ENCODE measurements at places on chromosomes 1 and 21.

- DNase-seq, result no peak
These were observed 52.8 kb upstream of the ACADM start for GRCh38 chr1:75671708-75672107.

GRCh38 chr1:208233546-208233945 lies 10.6 kb downstream of the PLXNA2 start:
- peak; percentile 92 for DNase-seq

- no peak for DNase-seq
These were observed 33.5 kb upstream of the DPT start for GRCh38 chr1:168762473-168762872.

GRCh38 chr1:31199236-31199790 lies 40.4 kb downstream of the NKAIN1 start:
- no peak for DNase-seq

DNA sequence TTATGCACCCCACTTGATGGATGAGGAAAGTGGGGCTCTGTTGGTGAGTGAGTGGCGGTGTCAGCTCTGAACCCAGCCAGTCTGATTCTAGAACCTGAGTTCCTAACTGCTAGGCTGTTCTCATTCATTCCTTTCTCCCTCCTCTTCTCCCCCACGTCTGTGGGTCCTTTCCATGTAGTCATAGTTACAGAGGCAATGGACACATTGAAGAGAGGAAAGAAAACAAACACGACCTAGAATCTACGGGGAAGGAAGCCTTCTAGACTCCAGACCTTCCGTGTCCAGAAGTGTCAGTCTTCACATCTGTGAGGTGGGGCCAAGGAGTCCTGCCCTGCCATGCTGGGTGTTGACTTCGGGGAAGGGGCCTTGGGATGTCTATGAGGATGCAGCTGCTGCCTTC lies 115.8 kb upstream of the WNT4 start:
- DNase-seq, result no peak

GRCh38 chr1:54967372-54967771 lies 13.1 kb upstream of the TMEM61 start:
- peak; percentile 31 for DNase-seq

- no peak for DNase-seq
These were observed 30.0 kb upstream of the RALGPS2 start for GRCh38 chr1:178694923-178695525.

DNA sequence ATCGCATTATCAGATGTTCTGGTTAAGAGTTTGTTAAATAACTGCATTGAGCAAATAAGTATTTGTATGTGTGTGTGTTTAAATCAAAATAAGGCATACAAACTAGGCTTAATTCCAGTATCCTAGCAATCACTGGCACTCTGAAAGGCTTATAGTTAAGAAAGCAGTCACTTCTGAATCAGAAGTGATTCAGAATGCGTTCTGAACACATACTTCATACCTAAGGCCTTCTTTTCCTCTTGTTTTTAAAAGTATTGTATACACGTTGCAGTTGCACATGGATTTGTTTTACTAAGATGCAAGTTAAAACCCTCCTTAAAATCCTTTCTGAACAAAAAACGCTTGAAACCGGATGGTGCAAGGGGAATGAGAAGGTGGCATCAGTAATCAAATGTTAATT lies 238.4 kb upstream of the DMRTA2 start:
- DNase-seq, result no peak

- DNase-seq, result no peak
These were observed 284.3 kb upstream of the NR5A2 start for GRCh38 chr1:199743227-199743626.

DNA sequence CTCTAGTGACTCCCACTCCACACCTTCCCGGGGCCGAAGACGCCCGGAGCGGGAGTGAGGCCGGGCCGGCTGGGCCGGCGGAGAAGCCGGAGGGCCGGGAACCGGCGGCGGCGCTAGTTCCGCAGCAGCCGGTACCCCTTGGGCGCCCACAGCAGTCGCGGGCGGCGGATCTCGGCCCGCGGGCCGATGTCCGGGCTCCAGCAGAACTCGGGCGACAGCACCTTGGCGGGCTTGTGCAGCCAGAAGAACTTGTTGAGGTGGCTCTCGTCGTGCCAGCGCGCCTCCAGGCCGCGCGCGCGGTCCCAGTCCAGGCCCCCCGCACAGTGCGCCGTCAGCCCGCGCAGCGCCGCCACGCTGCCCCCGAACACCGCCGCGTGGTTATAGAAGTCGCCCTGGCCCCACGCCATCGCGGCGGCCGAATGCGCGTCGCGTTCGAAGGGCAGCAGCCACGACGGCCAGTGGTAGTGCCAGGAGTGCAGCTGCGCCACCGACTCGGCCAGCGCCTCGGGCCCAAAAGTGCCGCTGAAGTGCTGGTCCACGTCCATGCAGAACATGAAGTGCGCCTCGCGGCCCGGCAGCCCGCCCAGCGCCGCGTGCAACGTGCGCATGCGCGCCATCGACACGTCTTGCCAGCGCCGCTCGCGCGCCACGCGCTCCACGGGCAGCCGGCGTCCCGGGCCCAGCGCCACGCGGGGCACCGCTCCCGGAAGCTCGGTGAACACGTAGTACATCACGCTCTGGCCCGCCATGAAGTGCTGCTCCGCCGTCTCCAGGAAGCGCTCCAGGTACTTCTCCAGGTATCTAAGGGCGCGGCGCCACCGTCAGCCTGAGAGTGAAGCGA lies 14.0 kb downstream of the A3GALT2 start:
- DNase-seq, result no peak

DNA sequence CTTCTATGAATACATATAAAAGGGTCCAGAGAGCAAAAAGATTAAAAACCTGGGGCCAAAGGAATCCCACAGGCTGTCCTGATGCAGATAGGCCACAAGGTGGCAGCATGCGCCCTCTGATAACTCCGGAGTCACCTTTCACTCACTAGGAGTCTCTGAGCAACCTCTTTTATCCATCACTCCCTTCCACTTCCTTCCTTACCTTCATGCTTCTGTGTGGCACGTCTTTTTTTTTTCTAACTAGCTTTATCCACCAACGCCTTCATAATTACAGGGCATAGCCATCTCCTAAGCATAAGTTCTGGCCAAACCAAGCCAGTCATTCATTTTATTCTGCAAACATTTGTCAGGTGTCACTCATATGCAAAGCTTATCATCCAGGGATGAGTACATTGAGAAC lies 3.9 kb upstream of the PGLYRP4 start:
- peak; percentile 68 for DNase-seq

DNA sequence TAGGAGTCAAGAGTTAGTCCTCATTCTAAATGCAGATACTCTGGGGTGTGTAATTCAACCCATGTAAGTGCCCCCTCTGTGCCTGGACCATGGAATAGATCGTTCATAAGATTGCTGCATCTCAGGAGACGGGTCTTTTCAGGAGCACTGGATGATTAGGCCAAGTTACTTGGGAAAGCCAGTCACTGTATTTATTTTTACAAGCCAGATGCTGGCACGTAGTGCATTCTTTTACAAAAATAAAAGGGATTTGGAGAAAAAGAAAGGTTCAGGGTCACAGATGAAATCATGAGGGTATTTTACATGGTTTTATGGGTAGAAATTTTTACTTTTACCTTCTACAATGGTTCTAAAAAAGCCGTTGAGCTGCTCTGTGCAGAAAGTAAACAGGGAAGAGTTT lies 102.6 kb upstream of the UBE2U start:
- no peak for DNase-seq

DNA sequence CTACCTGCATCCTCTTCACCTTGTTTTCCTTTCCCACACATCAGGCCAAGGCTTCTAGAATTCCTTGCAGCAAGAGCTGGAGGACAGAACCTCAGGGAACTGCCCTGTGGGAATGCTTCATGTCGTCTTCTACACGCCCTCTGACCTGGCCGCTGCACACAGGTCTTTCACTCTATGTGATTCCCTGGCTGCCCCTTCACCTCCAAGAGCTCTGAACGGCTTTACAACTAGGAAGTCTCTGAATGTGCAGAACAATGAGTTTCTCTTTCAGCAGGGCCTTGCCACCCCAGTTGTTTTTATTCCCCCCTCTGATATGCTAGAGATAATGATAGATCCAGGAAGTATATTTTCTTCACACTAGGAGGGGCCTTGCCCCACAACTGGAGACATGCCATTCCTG lies 142.6 kb downstream of the CLIC6 start:
- DNase-seq, result no peak

DNA sequence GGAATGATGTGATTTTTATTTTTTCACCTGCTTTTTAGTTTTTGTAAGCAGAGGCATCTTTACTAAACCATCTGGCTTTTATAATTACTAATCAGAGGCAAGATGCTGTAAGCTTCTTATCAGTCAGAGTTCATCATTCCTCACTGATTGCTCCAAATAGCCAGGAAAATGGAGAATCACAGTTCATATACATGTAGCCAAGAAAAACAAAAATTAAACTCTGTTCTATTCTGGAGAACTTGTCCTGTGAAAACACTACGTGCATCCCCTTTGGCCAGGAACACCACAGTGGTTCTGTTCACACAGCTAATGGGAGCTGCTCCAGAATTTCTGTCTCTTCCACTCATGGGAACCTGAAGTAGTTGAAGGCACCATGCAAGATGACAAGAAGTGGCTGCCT lies 725.5 kb upstream of the CHRM3 start:
- DNase-seq, result no peak

GRCh38 chr1:11080931-11081330 lies 18.7 kb downstream of the EXOSC10 start:
- no peak for DNase-seq

GRCh38 chr21:45873866-45874265 lies 107.7 kb upstream of the COL6A1 start:
- DNase-seq, result no peak

DNA sequence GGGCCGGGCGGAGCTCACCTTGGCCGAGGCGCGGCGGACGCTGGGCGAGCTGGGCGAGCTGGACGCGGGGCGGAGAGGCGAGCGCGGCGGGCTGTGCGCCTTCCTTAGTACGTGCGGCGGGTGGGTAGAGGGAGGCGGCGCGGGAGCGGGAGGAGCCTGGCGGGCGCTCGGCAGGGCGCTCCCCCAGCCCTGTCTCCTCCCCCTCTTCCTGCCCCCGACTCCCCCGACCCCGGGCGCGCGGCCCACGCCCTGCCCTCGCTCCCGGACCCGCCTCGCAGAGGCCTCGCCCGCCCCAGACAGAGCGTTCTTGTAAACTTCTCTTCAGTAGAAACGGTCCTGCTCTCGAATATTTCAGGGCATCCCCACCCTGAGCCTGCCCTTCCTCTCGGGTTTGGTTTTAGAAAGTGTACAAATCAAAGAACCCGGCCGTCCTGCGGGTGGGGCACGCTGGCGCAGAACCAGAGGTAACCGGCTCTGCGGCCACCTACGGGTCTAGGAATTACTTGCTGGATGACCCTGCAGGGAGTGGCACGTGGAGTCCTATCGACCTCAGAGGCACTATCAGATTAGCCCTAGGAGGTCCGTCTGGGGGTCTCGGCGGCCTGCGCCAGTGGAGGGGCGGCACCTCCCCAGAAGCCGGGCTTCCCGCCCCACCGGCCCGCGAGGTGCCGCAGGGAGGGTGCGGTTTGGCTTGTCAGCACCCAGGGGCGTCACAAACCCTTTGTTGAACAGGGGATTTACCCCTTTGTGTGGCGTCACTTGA lies at the start of gene S100A10:
Gene S100A10 (minus strand): TSS at position 126 of the 763 bp plus-strand sequence. CDS start 7,629 bp downstream, outside the sequence.
- no peak for DNase-seq

DNA sequence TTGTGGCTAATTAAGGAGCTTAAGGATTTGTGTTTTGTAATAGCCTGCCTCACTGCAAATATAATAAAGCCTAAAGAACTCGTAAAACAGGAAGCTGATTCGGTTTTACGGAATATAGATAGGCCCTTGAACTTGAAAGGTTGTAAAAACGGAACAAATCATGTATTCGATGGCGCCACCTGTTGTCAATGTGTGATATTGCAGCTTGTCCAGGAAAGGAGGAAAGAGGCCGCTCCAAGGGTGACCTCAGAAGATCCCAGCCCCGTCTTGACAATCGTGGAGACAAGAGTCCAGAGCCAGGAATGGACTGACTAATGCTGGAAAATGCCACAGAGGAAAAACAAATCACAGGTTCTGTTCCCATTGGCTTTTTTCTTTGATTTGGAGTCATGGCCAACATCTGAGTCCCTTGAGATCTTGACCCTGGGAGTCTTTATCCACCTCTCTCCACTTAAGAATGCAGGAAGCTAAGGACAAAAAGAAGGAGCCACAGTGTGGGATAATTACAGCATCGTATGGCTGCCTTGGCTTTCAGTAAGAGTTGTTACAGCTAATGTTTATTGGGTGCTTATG lies 7.0 kb upstream of the IGSF21 start:
- peak; percentile 16 for DNase-seq

- DNase-seq, result peak; percentile 92
These were observed 228.2 kb upstream of the PROX1 start for GRCh38 chr1:213759359-213760181.

- DNase-seq, result no peak
These were observed 18.3 kb downstream of the SLFNL1 start for GRCh38 chr1:41003127-41003639.

DNA sequence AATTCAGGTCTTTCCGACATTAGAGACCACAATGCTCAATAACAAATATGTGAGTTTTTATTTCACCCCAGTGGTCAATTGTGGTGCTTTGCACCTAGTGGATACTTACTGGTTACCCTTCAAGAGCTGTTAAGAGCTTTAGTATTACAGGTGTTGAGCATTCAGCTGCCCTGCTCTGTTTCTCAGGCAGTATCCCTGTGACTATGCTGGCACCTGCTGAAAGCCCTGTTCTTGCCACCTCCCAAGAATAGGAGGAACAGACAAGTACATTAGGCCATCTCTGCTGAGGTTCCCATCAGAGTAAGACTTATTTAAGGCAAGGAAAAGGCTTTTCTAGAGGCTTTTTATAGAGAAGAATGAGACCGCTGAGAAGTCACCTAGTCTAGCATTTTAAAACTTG lies 60.8 kb downstream of the NOS1AP start:
- no peak for DNase-seq

DNA sequence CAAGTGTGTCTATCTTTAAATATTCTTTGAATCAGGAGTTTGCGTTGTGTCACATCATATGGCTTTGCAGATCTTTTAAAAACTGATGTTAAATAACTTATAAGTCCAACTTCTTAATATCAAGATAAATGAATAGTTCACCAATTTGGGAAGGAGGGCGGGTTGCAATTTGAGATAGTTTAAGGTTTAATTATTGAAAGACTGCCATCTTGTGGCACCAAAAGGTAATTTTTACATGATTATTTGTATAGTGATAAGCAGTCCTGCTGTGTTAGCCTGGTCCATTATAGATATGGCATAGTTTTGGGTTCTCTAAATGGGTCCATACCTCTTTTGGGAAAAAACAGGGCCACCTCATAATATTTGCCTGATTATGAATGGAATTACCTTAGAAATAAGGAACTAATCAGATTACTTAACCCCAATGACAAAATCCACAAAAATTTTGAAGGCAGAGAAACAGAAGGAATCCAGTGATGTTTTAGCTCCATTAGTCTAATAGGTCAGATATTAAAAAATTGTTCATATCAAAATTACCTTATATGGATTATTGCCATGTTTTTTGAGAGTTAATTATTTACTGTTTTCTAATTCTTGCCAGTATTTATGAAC lies 64.3 kb downstream of the PRKAA2 start:
- peak; percentile 72 for DNase-seq

DNA sequence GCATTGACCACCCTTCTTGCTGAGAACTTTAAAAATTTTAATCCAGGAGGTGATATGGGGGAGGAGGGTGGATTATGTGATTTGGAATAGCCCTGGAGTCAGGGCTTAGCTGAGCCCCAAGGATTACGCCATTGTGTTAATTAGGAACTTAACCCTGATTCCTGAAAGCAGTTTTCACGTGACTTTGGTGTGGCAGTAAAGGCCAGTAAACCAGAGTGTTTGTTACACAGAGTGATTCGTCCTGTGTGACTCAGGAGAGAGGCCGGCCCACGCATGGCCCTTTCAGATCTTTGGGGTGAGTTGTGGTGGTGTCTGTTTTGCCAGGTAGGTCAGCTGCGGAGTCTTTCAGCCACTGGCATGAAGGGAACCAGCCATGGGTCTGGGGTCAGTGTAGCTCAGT lies 107.6 kb downstream of the NOS1AP start:
- no peak for DNase-seq
